NCI-H526 treated with DMSO at 0.1 percent for 48 hours (cell line): ENCODE measurements at places on chromosomes 4 and X.

GRCh38 chrX:6203462-6204215 lies 25.0 kb downstream of the NLGN4X start:
- no peak for DNase-seq

DNA sequence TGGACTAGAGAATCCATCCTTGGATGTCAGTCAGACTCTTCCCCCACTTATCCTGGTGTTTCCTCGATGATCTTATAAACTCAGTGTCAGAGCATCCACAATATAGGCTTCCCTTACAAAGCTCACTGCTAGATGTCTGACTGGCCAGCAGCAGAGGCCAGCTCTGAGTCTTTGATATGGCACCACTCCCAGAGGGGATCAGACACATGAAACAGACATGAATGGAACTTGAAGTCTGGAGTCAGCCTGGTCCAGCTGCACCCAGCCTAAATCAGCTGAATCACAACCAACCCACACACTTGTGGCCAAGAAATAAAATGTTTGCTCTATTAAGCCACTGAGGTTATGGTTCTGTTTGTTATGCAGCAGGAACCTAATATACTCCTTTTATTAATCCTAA lies 129.6 kb upstream of the MED14 start:
- DNase-seq: no peak

DNA sequence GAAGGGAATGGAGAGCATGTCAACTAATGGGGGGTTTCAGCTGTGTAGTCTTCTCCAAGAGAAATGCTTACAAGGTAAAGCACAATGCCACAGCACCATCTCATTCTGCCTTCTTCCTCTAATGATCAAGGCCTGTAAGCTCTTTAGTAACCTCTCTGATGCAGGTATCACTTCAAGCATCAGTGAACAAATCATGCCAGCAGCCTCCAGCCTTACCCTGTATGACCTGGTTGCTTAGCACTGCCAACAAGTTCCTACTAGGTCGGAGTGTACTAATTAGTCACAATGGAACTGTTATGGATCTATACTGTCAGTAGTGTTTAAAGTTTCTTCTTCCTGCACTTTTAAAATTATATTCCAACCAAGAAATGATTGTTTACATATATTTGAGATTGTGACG lies 197.7 kb downstream of the GRID2 start:
- DNase-seq: no peak

DNA sequence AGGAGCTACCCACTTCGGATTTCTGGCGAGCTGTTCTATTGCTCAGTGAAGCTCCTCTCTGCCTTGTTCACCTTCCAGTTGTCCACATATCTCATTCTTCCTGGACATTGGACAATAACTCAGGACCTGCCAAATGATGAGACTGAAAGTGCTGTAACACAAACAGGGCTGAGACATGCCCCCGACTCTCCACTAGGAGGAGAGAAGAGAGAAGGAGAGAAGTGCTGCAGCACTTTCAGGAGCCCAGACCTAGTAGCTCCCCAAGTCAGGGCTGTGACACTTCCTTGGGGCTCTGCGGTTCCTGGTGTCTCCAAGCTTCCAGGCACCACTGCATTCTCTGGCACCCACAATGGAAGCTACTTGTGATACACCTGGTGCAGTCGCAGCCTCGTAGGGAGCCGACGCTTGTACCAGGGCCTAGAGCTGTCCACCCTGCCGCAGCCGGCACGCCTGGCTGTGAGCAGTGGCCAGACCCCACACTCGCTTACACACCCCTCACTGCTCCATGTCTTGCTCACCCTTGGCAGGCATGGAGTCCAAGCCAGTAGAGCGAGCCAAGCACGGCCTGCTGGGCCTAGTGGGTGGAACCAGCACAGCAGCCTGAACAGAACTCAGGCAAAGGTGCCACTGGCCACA lies 234.9 kb downstream of the TECRL start:
- no peak for DNase-seq

- DNase-seq: no peak
Measured at GRCh38 chr4:144903953-144904711, 193.9 kb downstream of the ANAPC10 start.

GRCh38 chr4:119897260-119897659 lies 169.4 kb downstream of the MAD2L1 start:
- no peak for DNase-seq

- no peak for DNase-seq
Measured at GRCh38 chrX:66638591-66639500, at the start of gene EDA2R. EDA2R (minus strand) TSS chrX:66639078; CDS start chrX:66616020, 23,058 bp downstream.

- DNase-seq: peak; percentile 73
Measured at GRCh38 chr4:21596521-21596920, 352.1 kb downstream of the KCNIP4 start.

GRCh38 chr4:140247237-140247636 lies 93.3 kb upstream of the MAML3 start:
- DNase-seq: no peak
